IPS DF 19.7 (cell line): ENCODE measurements at places on chromosomes 2 and 18.

DNA sequence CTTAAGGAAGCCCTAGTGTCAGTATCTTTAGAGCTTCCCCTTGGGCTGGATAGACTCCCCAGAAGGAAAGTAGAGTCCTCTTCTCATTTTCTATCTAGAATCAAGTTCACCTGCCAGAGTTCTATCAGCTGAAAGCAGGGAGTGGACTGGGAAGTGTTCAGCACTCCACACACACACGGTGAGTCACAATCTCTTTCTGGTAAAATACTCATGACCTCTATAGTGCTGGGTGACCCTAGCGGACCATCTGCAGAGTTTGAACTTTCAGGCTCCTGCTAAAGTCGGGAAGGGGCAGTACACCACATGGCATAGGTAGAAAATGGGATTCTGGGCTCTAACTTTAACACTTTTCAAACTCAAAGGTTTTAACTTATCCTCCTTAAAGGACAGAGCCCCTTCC is 43.3 kb downstream of the SAP130 start:
- no peak for DNase-seq

GRCh38 chr2:121066526-121066925 is 218.5 kb downstream of the TFCP2L1 start:
- DNase-seq, result peak; percentile 57

DNA sequence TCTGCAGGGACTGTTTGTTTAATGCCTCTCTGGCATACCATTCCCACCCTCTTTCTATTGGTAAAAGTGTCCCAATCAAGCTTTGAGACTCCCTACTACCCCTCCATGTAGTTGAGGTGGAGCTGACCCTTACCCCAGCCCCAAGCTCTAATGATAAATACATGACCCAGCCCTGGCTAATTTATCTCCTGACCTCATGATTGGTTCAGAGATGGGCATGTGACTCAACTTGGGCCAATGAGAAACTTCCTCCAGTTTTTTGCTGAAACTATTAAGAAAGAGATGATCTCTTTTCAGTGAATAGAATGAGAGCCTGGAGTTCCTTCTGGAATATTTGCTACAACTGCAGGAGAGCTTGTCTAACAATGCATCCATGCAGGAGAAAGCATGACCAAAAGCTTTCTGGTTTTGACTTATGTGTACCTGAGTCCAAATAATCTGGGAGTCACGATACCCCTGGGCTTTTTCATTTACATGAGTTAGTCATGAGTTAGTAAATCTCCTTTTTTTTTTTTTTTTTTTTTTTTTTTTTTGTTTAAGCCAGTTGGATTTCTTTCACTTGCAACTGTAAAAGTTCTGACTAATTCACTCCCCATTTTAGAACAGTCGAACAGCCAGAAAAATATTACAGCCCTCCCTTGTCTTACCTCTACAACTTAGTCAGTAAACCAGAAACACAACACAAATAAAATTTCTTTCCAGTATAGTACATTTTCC is 66.5 kb upstream of the TLK1 start:
- no peak for DNase-seq

- DNase-seq, result no peak
Observed at GRCh38 chr18:13147130-13147529, 71.4 kb upstream of the LDLRAD4 start.
